ENCODE measurements at places on chromosomes 16 and 17.

- no peak for DNase-seq
These were observed 10.6 kb upstream of the NUDT16L1 start for GRCh38 chr16:4682616-4683254.

DNA sequence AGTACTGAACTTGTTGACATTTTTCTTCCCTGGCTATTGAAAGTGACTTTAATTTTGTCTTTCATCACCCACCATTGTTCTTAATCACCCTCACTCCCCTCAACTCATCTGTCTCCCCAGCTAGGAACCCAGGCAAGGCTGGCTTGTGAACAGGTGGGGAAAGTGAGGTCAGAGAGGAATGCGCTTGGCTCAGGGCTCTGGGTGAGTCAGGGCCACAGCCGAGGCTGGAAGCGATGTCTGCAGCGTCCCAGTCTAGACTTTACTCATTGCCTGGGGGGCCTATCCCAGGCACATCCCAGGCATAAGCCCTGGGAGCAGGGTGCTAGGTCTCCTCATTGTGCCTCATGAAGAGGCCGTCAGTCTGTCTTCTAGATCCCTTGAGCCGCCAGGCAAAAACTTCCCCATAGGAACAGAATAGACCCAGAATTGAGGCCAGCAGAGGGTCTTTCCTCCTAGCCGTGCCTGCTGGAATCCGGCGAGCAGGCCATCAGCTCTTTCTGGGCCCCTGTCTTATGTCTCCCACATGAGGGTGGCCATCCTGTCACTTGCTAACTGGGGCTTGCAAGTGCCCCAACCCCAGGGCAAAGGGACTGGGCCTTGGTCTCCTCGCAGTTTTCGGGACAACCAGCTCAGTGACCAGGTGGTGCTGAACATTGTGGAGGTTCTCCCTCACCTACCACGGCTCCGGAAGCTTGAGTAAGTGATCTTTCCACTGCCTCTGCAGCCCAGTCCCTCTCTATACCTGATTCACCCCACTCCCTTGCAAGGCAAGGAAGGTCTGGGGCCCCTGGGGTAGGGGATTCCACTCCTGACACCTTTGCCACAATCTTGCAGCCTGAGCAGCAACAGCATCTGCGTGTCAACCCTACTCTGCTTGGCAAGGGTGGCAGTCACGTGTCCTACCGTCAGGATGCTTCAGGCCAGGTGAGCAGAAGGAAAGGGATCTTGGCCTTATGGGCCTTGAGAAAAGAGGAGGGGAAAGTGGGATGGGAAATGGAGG is 40.1 kb downstream of the NLRC5 start:
- no peak for DNase-seq

GRCh38 chr16:77853161-77853560 is 64.8 kb downstream of the VAT1L start:
- no peak for DNase-seq

DNA sequence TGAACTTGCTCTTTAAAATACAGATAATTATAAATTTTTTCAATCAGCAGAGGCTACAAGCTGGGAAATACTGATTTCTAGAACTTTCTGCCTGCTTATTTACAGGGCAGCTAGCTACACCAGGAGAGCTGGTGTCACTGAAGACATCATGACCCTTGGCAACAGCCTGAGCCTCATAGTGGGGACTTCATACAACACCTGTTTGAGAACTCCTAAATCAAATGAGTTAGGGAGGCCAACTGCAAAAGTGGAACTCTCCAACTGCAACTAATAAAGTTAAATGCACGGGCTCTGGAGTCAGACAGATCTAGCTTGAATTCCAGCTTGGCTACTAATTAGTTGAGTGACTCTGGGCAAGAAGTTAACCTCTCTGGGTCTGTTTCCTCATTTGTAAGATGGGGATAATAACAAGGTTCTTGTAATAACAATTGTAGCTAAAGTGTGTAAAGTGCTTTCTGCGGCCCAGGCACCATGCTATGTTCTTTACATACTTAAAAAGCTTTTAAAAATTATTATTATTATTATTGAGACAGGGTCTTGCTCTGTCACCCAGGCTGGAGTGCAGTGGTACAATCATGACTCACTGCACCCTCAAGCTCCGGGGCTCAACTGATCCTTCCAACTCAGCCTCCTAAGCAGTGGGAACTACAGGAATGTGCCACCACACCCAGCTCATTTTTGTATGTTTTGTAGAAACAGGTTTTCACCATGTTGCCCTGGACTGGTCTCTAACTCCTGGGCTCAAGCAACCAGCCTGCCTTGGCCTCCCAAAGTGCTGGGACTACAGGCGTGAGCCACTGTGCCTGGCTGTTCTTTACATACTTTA is 33.4 kb downstream of the VAC14 start:
- no peak for DNase-seq

DNA sequence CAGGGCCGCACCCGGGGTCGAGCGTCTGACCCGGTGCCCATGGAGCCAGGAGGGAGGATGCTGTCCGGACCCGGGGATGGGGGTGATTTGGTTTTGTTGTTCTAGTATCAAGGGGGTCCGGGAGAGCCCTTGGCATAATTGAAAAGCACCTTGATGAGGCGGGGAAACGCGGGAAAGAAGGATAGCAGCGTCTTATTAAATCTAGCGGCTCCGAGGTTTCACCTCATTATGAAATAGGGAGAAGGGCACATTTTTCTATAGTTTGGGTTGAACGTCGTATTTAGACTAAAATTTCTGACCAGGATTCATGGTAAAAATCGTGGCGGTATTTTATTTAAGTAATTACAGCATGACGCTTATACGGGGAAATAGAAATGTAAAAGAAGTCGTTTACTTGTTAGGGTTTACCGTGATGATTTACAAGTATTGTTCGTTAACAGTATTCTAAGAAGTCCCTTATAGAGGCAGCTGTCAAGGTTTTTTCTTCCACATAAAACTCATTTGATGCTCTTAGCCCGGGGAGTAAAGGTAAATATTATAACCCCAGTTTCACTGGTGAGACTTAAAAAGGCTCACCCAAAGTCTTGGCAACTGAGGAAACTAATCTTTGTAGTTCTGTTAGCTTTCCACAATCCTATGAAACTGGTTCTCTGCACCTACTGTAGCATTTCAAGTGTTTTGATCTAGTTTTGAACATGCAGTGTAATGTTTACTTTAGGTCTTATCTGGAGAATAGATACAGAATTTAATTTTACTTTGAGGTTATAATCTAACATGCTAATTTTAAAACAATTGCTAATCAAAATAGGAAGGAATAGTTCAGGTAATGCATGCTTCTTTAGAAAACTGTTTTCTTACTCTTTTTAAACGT is 756 bp downstream of the LUC7L3 start:
- no peak for DNase-seq

GRCh38 chr17:17491546-17491988 is 4.6 kb downstream of the RASD1 start:
- DNase-seq, result no peak

DNA sequence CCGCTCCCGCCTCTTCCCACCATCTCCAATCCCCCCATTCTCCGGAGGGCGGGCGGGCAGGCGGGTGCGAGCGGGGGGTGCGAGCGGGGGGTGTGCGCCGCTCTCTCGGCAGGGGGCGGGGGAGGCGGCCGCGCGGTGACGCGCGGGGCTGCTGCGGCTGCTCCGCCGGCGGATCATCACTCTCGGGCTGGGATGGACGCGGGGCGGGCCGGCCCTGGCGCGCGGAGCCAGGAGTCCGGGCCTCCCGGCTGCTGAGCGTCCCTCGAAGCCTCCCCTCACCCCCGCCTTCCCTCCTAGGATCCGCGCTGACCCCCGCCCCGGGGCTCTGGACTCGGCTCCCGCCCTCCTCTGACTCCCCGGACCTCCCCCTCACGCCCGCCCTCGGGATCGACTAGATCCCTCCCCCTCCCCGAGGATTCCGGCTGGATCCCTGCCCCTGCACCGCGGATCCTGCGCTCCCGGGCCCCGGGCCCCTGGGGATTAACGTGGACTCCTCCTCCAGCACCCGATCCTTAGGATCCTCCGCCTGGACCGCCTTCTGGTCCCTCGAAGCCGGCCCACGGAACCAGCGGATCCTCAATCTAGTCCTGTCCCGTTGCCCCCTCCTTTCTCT is 946 bp upstream of the TMEM256 start:
- DNase-seq, result peak; percentile 69

- DNase-seq, result no peak
These were observed 27.7 kb upstream of the SBK1 start for GRCh38 chr16:28264656-28265055.

DNA sequence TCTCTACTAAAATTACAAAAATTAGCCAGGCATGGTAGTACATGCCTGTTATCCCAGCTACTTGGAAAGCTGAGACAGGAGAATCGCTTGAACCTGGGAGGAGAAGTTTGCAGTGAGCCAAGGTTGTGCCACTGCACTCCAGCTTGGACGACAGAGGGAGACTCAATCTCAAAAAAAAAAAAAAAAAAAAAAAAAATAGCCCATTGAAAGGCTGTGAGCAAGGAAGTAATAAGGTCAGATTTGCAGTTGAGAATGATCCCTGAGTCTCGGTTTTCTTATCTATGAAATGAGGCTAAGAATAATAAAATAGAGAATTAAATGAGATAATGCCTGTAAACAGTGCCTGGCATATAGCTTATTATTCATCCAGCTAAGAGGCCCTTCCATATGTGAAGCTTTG is 1.3 kb upstream of the PDK2 start:
- DNase-seq, result no peak

DNA sequence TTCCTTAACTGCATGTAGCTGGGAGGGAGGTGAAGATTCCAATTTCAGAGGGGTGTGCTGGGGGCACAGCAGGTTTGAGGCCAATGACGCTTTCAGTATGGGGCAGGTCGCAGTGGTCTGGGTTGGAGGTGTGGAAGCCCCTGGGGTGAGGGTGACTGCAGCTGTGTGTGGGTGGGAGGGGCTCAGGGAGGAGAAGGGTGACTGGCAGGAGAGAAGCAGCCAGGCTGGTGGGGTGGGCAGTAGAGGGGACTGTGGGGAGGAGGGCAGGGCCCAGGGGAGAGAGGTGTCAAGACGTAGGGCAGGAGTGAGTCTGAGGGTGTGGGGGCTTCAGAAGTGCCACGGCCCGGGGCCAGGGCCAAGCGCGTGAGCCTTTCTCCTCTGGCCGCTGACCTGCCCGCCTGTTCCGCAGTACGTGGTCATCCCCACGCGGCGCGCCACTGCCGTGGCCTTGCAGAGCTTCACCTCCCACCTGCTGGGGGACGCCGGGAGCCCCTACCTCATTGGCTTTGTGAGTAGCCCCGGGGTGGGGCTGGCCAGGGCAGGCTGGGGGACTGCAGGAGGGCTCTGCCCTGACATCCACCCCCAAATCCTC is 19.4 kb downstream of the MYBBP1A start:
- DNase-seq, result no peak

DNA sequence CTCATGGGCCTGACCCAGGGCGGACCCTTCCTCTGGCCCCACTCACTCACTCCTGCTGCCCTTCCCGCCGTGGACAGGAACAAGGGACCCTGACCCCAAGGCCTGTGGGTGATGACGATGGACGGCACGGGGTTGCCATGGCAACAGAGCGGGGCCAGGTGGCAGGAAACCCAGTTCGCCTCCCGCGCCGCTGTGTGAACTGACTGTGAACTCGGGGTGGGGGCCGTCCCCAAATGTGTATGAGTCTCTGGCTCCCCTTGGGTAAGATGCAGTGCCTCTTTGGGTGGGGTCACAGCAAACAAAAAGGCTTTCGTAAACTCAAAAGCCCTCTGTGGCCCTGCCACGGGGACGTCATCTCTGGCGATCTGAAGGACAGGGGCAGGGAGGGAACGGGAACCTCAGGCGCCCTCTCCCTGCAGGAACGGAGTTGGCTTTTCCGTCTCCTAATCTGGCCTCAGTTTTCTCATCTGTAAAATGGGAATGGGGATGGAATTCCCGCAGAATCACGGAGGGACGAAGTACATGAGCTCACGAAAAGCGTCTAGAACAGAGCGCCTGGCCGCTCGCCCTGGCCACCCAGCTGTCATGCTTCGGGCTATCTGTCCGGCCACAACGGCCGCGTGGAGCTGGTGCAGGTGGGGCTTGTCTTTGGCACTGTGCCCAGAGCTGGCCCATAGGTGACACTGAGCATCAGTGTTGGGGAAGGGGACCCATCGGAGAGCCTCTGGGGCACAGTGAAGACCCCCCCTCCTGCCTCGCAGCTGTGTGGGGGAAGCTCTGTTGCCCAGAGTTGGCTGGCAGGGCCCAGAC is 44.9 kb upstream of the PABPN1L start:
- DNase-seq, result no peak

GRCh38 chr17:34568953-34569352 is 10.4 kb upstream of the TMEM132E start:
- no peak for DNase-seq

GRCh38 chr17:36089339-36089865 is 541 bp downstream of the CCL3 start:
- no peak for DNase-seq

- DNase-seq, result no peak
These were observed 8.1 kb downstream of the C17orf50 start for GRCh38 chr17:35768797-35769196.

DNA sequence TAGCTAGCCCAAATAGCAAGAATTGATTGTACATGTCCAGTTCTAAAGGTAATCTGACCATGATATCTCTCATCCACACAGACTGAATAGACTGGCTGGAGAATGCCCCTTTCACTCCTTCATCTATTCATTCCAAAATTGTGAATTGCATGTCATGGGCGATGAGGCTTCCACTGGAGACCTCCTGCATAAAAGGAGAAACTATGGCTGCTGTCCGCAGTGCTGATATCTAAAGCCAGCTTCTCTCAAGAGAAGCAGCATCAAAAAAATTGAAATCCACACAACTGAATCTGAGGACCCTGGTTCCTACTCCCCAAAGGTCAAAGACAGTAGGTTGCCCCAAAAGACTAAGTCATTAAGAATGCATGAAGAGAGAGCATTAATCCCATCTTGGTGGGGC is 7.9 kb upstream of the SCNN1G start:
- DNase-seq, result no peak

DNA sequence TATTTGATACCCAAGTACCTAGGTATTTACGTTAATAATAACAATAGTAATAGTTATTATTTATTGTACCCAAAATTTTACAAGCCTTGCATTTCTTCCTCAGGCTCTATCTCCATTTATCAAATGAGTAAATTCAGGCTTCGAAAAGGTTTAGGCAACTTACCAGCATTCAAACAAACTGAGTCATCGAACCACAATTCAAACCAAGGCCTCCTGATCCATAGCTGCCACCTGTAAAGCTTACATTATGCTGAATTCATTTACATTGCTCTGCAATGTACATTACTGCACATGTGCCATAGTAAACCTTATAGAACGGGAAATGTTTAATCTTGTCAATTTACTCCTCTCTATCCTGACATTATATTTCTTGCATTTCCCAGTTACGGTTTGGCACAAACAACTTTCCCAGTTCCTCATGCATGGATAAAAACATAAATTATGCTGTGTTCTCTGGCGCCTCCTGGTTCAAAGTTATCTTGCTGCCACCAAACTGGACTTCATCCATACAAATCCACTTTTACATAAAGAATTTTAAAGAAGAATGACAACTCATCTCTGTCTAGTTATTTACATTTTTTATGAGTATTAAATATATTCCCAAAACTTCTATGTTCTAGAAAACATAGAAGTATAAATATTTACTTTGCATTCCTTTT is 360.6 kb upstream of the SOX9 start:
- DNase-seq, result no peak

- DNase-seq, result peak; percentile 41
These were observed 58.2 kb upstream of the RPH3AL start for GRCh38 chr17:410543-411401.

Data from stimulated activated naive CD4-positive, alpha-beta T cell treated with Interleukin-2 at 50 U/mL for 16 hours (primary cell).